ENCODE measurements at places on chromosomes 1 and 21. TPM values are rescaled to one million over a fixed set of nuclear protein-coding genes. Genes with fewer than 3 reads are reported as not detected.

Gene SERINC2
- total RNA-seq, result 4.8 TPM

GRCh38 chr1:108897865-108898720 is 21.3 kb downstream of the GPSM2 start:
- DNase-seq, result peak; percentile 79

- no peak for DNase-seq
Observed at GRCh38 chr1:161260376-161261260, 2.1 kb downstream of the PCP4L1 start.

GRCh38 chr1:44964396-44964795 is 22.0 kb downstream of the EIF2B3 start:
- no peak for DNase-seq

DNA sequence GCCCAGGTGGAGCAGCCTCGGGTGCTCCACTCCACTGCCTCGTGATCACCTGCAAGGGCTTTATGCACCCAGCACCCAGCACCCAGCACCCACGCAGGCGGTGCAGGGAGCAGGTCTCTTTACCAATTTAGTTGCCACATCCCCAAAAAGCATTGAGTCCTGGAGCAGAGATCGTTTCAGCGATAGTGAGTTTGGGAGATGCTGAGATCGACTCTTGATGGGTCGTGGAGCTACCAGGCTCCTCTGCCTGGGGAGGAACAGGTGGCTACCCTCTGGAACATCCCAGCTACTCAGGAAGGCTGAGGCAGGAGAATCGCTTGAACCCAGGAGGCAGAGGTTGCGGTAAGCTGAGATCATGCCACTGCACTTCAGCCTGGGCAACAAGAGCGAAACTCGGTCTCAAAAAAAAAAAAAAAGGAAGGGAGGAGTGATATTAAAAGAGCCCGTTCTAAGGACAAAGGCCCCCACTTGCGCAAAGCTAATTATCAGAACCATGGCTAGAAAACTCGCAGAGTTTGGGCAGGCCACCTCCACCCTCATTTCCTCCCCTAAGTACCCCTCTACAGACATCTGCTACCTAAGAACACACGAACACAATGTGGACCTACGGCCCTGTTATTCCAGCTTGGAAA is 106.5 kb upstream of the SLC45A1 start:
- DNase-seq, result no peak

Data from dermis blood vessel endothelial cell (primary cell).